ENCODE measurements at places on chromosomes 5 and 9. TPM values are rescaled to one million over a fixed set of nuclear protein-coding genes. Genes with fewer than 3 reads are reported as not detected.

GRCh38 chr9:127395497-127396252, 1.3 kb upstream of the SLC2A8 start:
- H3K36me3 ChIP-seq = no peaks in the 10 kb centered on the region
- DNase-seq = no peak
- H3K4me3 ChIP-seq = peak overlapping the region; percentile 53
- H3K27ac ChIP-seq = no peak overlapping the region

GRCh38 chr5:171549274-171549673, 129.8 kb downstream of the FGF18 start:
- no peaks in the 10 kb centered on the region for H3K4me1 ChIP-seq
- H3K27me3 ChIP-seq = no peaks in the 10 kb centered on the region
- no peak for DNase-seq
- no peaks in the 10 kb centered on the region for H3K36me3 ChIP-seq
- no peak overlapping the region for H3K4me3 ChIP-seq

DNA sequence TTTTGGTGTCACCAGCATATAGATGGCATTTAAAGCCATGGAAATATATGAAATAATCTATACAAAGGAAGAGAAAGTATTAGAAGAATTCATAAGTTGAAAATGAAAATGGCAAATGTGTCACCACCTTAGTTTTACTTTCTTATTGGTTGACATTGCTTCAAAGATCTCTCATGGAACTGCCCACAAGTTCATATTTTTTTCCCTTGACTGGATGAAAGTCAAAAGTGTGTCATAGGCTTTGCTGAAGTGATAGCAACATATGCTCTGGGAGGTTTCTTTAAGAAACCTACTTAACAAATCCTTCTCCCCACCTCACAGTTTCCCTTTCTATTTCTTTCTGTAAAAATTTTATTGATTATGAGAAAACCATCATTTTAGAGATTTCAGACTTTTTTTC, 127.2 kb downstream of the VPS13A start:
- no peak for DNase-seq
- H3K4me3 ChIP-seq = no peak overlapping the region
- H3K4me1 ChIP-seq = no peaks in the 10 kb centered on the region
- no peaks in the 10 kb centered on the region for H3K27me3 ChIP-seq

- H3K4me1 ChIP-seq = no peaks in the 10 kb centered on the region
- H3K4me3 ChIP-seq = no peak overlapping the region
- H3K36me3 ChIP-seq = no peaks in the 10 kb centered on the region
- no peak for DNase-seq
- H3K27me3 ChIP-seq = no peaks in the 10 kb centered on the region
- no peak overlapping the region for H3K27ac ChIP-seq
These were observed 31.2 kb downstream of the SEMA4D start for GRCh38 chr9:89466451-89467277.

Gene CCDC187
- total RNA-seq = not detected

Gene MEIKIN
- not detected for total RNA-seq
